HCEC 1CT (cell line): ENCODE measurements at places on chromosomes 5 and 9.

- peak; percentile 64 for DNase-seq
Observed at GRCh38 chr9:127539259-127539981, 72.7 kb upstream of the STXBP1 start.

DNA sequence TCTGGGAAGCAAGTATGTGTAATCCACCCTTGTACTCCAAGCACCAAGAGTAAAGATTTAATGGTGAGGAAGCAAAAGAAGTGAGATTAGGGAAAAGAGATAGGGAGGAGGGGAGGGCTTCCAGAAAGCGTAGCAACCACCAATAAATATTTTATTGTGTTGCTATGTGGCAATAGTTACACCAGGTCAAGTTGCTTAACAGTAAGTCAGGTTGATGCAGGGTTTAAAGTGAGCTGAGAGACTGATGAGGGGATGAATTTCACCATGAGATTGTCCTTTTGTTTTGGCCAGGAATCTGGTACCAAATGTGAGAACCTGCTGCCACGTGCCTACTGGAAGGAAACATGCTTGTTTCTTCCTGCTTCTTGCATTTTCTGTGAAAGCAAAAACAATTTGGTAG, 62.7 kb downstream of the PCSK5 start:
- no peak for DNase-seq

GRCh38 chr5:118578093-118578492, 410.3 kb downstream of the DTWD2 start:
- no peak for DNase-seq

DNA sequence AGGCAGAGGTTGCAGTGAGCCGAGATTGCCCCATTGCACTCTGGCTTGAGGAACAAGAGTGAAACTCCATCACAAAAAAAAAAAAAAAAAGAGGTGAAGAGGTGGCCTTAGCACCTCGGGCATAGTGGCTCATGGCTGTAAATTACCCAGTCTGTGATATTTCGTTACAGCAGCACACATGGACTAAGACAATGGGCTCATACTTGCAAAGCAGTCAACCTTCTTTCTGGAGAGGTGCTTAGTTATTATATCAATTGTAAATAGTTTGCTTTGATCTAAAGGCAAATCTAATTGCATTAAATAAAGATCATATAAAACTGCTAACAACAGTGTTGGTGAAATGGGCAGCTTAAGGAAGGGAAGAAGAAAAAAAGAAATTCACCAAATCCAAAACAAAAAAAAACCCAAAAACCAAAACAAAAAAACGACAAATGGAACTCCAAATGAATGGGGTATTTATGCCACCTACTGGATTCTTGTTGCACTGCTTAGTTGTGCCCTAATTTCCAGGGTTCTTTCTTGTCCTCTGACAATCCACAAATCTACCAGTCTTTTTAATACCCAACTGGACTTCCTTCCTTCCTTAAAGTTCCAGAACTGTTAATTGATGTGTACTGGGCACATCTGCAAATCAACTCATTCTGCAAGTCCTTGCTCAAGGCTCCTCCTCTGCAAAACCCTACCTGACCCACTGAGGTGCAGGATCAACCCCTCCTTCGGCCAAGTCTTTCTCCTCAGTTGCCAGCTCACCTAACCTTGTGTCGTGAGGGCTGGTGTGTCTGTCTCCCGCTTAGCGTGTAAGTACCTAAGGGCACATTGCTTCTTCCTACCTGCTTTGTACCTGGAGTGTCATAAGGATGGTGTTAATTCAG, 35.0 kb upstream of the DMRT1 start:
- DNase-seq, result peak; percentile 21

GRCh38 chr5:40240111-40240510, 439.6 kb upstream of the PTGER4 start:
- DNase-seq, result peak; percentile 35

GRCh38 chr9:80874276-80874675, 815.1 kb downstream of the TLE1 start:
- DNase-seq, result peak; percentile 93

DNA sequence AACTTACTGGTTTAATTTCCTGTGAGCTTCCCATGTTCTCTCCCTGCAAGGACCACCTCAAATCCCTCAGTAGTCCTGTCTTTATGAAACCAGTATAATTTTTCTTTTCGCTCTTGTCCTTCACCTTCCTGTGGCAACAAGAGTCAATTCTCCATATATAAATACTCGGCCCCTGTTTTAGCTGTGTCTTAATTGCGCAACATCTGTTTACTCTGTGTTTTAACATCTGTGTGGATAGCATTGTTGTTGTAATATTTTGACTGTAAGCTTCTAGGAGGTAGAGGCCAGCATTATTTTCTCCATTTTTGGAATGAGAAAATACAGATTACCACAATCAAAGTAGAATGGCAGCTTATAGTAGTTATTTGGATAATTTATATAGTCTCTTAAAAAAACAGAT, 30.2 kb upstream of the CDKN2B start:
- DNase-seq, result peak; percentile 43

GRCh38 chr9:86836797-86837196, 110.5 kb downstream of the GAS1 start:
- no peak for DNase-seq

DNA sequence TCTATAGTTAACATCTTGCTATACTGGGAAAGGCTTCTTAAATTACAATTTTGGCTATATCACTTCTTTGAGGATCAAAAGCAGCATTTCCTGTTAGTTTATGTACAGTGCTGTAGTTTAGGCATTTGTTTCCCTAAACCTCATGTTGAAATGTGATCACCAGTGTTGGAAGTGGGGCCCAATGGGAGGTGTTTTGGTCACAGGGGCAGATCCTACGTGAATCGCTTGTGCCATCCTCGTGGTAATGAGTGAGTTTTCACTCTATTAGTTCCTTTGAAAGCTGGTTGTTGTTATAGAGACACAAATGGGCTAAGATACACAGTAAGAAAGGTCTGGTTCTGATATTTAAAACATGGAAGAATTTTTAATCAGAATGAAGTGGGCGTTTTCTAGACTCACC, 5.8 kb downstream of the ACTL7A start:
- no peak for DNase-seq

DNA sequence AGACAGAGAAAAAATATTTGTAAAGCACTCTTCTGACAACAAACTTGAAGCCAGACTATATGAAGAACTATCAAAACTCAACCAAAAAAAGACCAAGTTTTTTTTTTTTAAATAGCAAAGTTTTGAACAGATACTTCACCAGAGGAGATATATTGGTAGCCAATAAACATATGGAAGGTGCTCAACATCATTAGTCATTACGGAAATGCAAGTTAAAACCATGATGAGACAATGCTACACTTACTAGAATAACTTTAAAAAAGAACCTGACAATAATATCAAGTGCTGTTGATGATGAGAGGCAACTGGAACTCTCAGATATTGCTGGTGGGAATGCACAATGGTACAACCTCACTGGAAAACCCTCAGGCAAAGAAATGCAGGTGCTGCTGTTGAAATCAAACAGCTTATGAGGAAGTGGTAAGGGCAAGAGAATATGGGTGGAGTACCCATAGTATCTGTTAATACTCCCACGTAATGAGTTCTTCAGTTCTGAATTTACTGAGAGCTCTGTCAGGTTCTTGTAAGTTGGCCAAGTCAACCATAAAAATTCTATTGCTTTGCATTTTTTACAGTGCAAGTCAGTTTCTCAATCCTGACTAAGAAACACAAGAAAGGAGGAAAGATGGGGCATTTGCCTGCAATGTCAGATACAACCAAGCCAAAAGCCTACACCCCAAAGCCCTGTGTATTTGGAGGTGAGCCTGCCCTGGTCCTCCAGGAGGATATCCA, 87.3 kb upstream of the GNAQ start:
- peak; percentile 10 for DNase-seq

DNA sequence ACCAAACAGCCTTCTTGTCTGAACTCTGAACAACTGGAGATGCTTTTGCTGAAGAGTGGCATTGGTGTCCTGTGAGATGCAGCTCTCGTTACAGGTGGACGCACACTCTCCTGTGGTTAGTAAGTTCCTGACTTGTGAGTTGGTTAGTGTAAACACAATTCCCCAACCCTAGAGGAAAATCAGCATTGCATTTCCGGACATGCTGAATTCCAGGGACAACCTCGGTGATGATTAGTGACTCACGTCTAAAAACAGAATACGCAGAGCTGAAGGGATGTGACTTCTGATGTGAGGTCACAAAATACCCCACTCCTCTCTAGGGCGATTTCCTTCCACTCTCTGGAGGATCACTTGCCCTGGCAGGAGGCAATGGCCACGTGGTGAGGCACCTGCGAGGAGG, 5.0 kb downstream of the OR2V2 start:
- DNase-seq, result peak; percentile 79

DNA sequence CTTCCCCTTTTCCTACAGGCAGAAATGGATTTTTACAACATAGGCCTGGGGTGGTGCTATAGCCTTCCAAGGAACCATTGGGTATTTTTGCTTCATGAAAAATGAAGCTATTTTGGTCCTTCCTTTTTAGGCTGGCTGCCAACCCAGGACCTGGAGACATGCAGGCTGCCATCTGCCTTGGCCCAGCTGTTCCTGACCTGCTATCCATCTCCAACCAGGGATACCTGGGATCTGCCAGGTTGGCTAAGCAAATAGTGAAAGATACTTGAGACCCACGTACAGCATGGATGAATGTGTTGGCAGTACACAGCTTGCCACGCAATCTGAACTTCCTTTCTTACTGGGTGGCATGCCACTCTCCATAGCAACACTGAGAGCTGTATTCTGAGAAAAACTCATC, 31.1 kb downstream of the MRPS27 start:
- DNase-seq, result no peak

GRCh38 chr5:58486290-58486689, 4.9 kb upstream of the GAPT start:
- DNase-seq, result no peak

GRCh38 chr5:2259494-2260107, 376.9 kb upstream of the IRX4 start:
- no peak for DNase-seq

GRCh38 chr9:27622693-27623340, 49.5 kb upstream of the C9orf72 start:
- no peak for DNase-seq

- no peak for DNase-seq
Observed at GRCh38 chr5:86879086-86879485, 261.3 kb downstream of the COX7C start.

GRCh38 chr9:132849185-132849706, 28.8 kb downstream of the AK8 start:
- no peak for DNase-seq

GRCh38 chr5:58211441-58211840, 248.4 kb downstream of the PLK2 start:
- DNase-seq, result no peak

DNA sequence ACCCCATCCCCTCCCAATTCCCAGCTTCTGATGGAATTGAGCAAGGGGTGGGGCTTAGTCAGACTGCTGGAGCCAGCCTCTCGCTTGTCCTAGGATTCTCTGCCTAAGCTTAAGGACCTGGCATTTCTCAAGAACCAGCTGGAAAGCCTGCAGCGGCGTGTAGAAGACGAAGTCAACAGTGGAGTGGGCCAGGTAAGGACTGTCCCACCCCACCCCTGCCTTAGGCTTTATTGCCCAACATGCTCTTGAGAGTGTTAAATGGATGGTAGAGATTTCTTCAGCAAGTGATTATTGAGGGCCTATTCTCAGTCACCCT, 1.1 kb downstream of the SLC35A4 start:
- DNase-seq, result no peak

GRCh38 chr5:14365831-14366430, 215.7 kb upstream of the OTULINL start:
- DNase-seq, result no peak

DNA sequence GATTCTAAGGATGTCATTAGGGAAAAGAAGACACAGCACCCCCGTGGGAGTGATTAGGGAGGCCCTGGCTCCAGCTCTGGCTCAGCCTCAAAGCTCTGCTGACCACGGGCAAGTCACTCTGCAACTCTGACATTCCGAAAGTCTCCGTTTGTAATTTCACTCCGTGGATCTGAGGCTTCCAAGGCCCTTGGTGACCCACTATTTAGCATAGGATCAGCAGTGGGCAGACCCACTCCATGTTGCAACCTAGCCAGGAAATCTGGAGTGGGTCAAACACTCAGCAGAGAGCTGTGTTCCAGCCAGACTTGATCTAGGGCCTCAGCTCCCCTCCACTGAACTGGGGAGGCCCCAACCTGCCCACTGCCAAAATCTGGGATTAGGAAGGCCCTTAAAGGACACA, 11.8 kb downstream of the PHF19 start:
- DNase-seq, result no peak

GRCh38 chr5:79684782-79685181, 4.9 kb upstream of the CMYA5 start:
- DNase-seq, result no peak

GRCh38 chr5:96476654-96477053, 43.6 kb upstream of the PCSK1 start:
- DNase-seq, result peak; percentile 37

- DNase-seq, result peak; percentile 96
Observed at GRCh38 chr9:116288658-116289057, 135.1 kb downstream of the PAPPA start.

DNA sequence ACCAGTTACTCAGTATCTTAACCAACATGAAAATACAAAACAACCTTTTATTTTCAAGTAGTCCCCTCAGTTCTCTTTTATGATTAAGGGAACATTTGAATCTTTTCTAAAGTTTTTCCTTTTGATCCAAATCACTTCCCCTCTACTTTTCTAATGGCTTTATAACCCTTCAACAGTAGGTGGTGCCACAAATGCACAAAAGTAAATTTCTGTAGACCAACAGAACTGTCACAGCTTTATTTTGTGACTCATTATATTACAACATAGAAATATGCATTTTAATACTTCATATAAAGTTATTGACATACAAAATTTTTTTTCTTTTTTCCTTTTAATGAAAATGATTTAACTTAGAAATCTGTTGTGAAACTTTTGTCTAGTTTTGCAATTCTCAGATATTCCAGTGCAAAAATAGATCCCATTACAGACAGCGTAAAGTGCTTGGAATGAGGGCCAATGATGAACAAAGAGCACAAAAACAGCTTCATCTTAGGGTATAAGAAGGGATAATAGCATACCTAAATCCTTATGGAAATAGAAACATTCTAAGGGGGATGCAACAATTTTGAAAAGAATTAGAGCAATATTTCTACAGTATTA, 17.0 kb downstream of the NIPSNAP3B start:
- DNase-seq, result peak; percentile 67
